H1 (cell line): ENCODE measurements at places on chromosomes 13 and 19. TPM values are rescaled to one million over a fixed set of nuclear protein-coding genes. Genes with fewer than 3 reads are reported as not detected.

The AP1M2 gene
- total RNA-seq = 140 and 141 TPM in 2 replicates

DNA sequence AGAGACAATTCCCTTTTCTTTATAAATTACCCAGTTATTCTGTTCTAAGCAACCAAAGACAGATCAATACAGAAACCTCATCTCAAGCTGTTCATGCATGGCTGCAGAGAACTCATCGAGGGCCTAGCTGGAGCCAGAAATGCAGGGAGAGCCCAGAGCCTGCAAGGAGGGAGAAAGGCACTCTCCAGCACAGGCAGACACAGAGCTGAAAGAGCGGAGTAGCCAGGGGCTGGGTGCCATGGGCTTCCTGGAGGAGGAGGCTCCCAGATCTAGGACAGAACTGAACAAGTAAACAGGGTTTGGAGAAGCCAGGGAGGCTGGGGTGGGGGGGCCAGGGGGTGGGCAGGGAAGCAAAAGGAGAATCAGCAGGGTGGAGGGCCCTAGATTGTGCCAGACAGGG is 144.2 kb upstream of the ZNF507 start:
- peak; percentile 31 for DNase-seq

DNA sequence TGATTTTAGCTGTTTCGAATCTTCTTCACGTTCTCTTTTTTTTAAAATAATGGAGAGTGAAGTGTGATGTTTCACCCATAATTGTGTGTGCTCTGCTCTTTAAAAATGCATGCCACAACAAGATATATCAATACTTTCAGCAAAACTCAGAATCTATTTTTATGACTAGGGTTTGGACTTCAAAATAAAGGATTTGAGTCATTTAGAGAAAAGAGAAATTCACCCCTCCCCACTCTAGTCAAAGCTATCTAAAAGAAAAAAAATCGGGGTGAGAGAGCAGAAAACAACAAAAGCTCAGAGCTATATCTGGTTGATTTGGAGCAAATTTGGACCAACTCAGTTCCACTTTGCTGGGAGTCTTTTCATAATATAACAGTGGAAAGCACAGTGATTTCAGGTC is 244.5 kb downstream of the DNAJC15 start:
- DNase-seq = no peak

DNA sequence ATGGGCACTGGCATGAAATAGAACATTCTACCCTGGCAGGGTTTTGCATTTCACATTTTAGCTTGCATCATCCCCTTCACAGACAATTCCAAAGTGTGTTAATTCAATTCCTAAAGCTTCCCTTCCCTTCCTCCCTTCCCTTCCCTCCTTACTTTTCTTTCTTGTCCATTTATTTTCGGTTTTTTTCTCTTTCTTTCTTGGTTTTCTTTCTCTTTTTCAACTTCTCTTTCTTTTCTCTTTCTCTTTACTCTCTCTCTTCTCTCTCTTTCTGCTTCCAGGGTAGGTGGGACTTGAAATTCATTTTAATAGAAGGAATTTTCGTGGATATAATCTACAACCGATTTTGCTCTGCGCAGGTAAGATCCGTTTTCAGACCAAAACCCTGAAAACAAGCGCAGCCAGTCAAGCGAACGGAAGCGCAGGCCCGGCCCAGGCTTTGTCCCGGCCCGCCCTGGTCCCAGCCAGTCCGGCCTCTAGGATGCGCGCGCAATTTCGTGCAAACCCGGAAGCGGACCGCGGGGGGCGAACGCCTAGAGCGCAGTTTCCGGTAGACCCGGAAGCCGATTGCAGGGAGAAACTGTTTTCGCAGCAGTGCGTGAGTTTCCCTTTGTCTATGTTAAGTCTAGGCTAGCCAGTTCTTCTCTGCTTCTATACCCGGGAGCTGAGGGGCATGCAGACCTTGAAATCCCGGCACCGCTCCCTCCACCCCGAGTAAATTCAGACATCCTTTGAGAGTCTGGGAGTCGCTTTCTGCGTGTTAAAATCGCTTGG is at the start of gene ZNF528:
Gene ZNF528, plus strand, starts transcription at position 540 of the 771 bp plus-strand sequence. CDS start 4,165 bp downstream, outside the sequence.
- DNase-seq = no peak

GRCh38 chr13:73742982-73743381 is 391.2 kb downstream of the KLF12 start:
- DNase-seq = no peak

DNA sequence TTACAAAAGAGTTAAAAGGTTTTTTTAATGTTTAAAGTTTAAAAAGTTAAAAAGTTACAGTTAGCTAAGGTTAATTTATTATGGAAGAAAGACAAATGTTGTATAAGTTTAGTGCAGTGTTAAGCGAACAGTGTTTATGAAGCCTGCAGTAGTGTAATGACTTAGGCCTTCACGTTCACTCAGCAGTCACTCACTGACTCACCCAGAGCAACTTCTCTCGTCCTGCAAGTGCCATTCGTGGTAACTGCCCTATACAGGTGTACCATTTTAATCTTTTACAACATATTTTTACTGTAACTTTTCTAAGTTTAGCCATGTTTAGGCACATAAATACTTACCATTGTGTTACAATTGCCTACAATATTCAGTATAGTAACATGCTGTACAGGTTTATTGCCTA is 398.2 kb upstream of the NBEA start:
- no peak for DNase-seq

GRCh38 chr13:54018485-54018884 is 989.9 kb downstream of the OLFM4 start:
- no peak for DNase-seq

GRCh38 chr13:66414066-66414800 is 815.9 kb downstream of the PCDH9 start:
- no peak for DNase-seq

- DNase-seq = no peak
Observed at GRCh38 chr19:28288572-28289264, 924.2 kb downstream of the UQCRFS1 start.

GRCh38 chr19:34489175-34489574 is 7.6 kb downstream of the WTIP start:
- no peak for DNase-seq
